ENCODE measurements at places on chromosomes 12 and 14.

- no peak for DNase-seq
These were observed 183.3 kb downstream of the RBM19 start for GRCh38 chr12:113782873-113783272.

GRCh38 chr14:65471038-65471878 lies 58.7 kb downstream of the FUT8 start:
- DNase-seq = no peak

GRCh38 chr12:52615912-52616311 lies 2.4 kb downstream of the KRT73 start:
- no peak for DNase-seq

DNA sequence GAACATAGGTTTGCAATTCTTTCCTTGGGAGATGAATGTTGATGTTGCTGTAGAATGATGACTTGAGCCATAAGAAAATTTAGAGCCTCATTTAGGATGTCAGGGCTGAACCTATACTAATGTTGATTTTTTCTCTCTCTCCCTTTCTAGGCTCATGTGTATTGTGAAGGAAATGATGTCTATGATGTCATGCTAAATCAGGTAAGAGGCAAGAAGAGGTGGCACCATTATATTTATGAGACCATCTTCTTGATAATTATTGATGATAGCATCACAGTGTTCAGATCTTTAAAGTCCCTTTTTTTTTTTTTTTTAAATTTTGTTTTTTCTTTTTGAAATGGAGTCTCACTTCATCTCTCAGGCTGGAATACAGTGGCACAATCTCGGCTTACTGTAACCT lies 3.3 kb downstream of the PARP2 start:
- DNase-seq = no peak

- DNase-seq = peak; percentile 62
These were observed 91.4 kb downstream of the PLEKHA5 start for GRCh38 chr12:19220852-19221466.

DNA sequence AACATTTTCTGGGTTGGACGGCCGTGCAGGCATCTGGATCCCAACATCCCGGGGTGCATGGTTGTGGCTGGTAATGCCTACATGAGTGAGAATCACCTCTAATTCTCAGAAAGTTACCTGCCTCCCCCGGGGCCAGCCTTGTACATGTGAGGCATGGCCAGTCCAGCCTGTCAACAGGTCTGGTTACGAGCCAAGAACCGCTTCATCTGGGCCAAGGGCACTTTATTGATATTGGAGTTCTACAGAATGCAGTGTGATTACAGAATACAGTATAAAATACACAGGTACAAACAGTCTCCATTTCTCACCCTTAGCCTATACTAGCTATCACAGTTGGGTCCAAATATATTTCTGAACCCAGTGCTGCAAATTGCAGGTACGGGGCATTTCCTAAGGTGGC lies 84.9 kb upstream of the EVL start:
- DNase-seq = no peak

- no peak for DNase-seq
These were observed 1184.2 kb downstream of the FLRT2 start for GRCh38 chr14:86714153-86714552.

DNA sequence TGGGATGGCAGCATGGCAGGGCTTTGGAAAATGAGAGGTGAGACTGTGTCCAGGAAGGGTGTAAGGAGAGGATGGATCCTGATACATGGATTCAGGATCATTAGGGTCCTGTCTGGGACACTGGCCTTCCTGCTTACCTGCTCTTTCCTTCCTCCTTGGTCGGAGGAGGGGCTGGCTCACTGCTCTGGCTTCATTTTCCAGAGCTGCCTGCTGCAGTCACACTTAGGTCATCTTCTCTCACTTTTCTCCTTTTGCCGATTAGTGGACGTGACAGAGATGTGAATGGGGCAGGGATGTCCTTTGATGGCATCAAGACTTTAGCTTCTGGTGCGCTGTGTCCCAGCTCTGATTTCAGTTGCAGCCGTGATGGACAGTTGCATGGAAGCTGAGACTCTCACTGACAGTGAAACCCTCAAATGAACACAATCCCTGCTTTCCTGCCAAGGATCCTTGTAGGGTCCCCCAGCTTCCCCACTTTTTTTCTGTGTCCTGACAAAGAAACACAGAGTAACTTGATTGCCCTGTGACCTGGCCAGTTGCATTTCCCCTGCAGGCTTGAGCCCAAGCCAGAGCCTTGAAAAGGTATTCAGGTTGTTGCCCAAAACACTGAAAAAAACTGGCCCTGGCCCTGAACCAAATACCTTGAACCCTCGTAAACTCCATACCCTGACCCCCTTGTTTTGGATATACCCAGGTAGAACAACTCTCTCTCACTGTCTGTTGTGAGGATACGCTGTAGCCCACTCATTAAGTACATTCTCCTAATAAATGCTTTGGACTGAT lies 756 bp upstream of the CIDEB start:
- DNase-seq = no peak

- peak; percentile 1 for DNase-seq
These were observed 63.8 kb upstream of the LMO3 start for GRCh38 chr12:16669756-16670155.

DNA sequence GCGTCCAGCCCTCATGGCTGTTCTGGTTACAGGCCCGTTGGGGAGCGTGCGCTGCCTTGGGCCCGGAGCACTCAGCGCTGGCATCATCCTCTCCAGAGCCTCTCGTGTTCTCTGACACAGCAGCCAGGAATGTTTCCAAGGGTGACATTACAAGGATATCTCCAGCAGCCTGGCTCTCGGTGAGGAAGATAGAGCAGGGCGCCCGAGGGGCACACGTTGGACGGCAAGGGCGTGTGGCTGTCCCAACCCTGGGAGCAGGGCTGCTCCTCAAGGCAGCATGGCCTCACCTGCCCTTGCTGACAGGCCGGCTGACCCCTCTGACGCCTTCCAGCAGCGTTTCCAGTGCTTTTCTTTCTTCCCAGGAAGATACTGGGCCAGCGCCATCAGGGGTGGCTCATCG lies 14.4 kb downstream of the LRCOL1 start:
- peak; percentile 80 for DNase-seq

GRCh38 chr14:59439256-59439965 lies 25.8 kb downstream of the GPR135 start:
- no peak for DNase-seq

DNA sequence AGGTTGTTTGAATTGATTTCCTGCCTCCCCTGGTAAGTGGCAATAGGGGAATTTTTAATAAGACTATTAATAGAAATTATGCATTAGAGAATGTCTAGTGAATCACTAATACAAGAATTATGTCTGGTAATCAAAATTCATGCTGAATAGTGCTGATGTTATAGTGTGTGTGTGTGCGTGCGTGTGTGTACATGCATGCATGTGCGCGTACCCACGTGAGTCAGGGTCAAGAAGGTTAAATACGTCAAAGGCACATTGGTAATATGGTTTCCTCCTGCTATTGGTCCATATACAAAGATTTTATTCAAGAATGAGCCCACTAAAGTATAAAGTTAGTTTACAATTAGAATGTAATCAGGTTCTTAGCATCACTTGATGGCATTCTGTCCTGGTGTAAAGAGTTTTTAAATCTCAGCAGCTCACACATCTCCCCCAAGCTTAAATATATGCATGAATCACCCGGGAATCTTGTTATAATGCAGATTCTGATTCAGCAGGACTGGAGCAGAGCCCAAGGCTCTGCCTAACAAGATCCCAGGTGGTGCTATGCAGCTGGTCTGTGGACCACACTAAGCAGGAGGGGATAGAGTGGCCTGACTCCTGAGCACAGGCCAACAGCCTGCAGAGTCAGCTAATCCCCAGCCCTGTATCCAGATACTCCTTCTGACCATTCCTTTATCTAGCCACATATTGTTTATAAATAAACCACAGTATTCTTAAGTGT lies 43.9 kb downstream of the TTC9 start:
- DNase-seq = peak; percentile 73

DNA sequence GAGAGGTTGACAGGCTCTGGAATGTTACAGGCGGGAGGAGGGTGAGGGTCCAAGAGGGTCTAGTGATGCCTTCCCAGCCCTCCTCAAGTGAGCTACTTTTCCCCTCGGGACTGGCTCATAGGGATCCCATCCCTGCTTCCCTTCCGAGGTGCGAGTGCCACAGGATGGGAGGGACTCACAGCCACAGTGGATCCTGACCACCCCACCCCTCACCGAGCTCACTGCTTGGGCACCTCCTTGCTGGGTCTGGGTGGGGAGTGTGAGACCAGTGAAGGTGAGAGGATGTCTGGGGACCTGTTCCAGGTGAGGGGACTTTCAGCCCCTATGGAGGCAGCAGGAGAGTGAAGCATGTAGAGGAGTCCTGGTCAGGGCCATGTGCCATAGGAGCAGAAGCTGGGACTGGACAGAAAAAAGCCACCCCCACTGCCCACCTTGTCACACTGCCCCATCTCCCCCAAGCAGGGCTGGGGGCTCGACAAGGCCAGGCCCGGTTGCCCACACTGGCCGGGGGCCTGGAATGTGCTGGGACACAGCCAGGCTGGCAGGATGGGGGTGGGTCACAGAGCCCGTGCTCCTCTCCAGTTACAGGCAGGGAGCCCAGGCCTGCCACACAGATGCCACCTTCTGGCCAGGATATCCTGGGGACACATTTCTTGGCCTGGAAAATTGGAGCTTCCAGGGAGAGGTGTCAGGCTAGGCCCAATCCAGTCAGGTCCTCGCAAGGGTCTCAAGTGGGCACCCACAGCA lies 1.7 kb upstream of the TNS2 start:
- DNase-seq = peak; percentile 75

- DNase-seq = peak; percentile 87
These were observed 20.7 kb upstream of the TUBA1C start for GRCh38 chr12:49244176-49244575.

DNA sequence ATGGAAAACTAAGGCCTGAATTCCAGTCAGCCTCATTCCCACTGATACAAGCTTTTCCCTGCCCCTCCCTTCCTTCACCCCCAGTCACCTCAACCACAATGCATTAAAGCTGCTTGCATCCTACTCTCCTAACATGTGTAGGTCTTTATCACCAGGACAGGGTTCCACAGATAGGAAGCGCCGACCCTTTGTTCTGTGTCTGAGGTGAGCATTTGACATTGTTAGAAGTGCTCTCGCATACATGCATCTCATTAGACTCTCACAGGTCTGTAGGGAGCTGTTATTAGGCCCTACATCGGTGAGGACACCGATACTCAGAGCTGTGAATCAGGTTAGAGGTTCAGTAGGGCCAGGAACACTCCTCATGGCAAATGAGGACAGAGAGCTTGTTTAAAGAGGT lies 13.2 kb upstream of the EDDM3A start:
- no peak for DNase-seq

DNA sequence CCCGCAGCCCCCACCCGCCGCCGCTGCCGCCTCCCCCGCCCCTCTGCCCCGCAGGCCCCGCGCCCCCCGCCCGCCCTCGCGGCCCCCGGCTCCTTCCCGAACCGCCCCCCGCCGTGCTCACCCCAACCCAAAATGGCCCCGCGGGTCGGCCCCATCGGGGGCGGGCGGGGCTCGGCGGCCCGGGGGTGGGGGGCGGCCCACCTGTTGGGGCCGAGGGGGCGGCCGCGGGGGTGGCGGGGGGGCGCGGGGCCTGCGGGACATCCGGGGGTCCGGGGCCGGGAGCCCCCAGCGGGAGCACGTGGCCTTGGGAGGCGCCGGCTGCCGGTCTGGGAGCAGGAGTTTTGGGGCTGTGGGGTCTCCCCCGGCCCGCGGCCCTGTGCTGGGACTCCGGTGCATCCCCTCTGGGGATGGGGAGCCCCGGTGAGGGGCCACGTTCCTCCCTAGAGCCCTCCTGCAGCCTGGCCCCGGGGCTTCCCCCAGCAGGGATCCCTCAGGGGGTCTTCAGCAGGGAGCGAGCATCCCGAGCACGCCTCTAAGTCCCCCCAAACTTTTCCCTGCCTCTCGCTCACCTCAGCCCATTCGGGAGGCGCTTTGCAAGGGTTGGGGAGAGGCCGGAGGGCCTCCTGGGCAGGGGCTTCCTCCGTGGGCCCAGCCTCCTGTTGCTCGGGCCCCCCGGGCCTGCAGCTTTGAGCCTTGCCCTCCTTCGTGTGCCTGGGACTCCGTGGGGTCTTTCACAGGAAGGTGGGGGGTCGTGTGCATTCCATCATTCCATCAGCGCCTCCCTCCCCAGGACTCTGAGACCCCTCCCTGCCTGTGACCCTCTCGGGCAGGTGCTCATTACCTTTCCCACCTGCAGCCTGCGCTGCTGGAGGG lies 710 bp downstream of the MTA1 start:
- no peak for DNase-seq

DNA sequence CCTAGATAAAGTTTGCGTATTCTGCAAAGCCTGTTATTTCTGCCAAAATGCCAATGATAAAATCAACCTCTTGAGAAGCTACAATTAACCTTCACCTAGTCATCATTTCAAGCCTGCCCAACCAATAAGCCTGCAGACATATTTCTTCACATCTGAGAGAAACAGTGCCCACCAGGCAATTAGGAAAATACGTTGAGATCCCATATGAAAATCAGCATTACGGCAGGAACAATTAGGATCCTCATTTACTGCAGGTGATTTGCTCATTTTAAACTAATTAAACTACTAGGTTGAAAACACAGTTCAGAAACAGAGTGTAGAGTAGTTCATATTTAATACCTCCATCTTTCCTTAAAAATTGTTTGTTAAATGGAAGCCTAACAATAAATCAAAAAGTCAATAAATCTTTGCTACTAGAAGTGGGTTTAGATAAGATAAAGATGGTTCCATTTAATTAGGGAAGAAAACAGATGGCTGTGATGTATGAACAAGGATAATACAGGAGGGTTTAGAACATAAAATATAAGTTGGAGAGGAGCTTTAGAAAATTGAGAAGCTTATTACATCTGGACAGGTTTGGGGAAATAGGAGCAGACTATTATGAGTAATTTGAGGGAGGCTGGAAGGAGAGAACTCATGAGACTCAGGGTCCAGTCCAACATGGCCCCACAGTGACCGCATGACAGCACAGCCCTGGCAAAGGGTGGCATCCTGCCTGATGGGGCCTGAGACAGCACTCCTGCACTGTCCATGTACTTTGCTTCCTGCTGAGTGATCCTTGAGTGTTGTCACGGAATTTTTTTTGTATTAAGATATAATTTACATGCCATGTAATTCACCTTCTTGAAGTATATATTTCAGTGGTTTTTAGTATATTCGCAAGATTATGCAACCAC lies 26.9 kb upstream of the PYGL start:
- no peak for DNase-seq

Data from astrocyte of the hippocampus (primary cell).